T-cell (primary cell): ENCODE measurements at places on chromosomes 2 and 18.

DNA sequence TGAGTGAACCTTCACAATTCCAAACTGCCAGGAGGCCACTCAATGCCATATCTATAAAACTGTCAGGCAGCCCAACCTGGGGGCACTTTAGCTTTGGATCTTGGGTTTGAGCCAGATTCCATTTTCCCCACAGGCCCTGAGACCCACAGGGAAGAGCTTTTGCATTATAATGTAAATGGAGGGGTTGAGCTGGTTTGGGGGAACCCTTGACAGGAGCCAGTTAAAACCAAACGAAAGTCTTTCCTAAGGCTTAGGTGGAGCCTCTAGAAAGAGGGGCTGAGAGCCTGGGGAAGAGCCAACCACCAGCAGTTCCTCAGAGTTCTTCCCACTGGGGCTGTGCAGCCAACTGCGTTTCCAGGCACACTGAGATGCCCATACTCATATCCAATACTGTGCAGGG, 42.7 kb downstream of the BCL11A start:
- DNase-seq, result no peak

GRCh38 chr2:113324684-113325160, 46.0 kb upstream of the PAX8 start:
- peak; percentile 50 for DNase-seq

DNA sequence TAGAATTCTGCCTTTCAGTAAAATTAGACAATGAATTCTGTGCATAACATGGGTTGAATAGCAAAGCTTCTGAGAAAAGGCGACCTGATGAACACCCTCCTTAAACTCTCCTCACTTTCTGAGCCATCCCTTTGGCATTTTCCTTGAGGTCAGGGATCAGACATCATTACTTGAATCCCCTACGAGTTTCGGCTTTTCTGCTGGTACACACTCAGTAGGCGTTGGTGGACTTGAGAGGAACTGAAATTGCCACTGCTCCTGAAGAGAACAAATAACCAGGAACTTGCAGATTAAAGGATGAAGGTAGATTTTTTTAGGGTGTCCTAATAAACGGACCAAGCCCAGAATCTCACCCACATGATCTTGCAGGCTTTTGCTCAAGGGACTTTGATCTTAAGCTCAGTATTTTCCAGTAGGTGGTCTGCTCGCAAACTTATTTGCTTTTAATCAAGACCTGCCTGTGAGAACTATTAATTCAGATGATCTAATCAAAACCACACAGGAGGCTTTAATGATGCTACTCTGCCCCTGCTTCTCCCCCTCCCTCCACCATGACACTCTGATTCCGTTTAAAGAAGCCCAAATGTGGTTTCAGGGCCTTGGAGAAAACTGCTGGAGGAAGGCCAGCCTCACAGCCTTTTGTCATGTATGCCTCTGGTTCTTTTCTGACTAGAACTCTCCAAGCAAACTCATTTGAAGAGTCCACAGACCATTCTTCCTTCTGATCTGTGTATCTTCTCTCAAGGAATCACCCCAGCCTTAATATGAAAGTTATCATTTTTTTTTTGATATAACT, 124.9 kb downstream of the PRKCE start:
- no peak for DNase-seq

DNA sequence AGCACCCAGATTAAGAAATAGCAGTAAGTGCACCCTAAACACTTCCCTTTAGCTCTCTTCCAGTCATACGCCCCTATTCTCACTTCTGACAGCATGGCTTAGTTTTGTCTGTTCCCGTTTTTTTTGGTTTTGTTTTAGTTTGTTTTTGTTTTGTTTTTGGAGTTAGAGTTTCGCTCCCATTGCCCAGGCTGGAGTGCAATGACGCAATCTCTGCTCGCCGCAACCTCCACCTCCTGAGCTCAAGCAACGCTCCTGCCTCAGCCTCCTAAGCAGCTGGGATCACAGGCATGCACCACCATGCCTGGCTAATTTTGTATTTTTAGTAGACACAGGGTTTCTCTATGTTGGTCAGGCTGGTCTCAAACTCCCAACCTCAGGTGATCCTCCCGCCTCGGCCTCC, 2067.7 kb downstream of the SUCLG1 start:
- no peak for DNase-seq

- peak; percentile 62 for DNase-seq
Observed at GRCh38 chr2:47783486-47784351, 774 bp downstream of the MSH6 start.

DNA sequence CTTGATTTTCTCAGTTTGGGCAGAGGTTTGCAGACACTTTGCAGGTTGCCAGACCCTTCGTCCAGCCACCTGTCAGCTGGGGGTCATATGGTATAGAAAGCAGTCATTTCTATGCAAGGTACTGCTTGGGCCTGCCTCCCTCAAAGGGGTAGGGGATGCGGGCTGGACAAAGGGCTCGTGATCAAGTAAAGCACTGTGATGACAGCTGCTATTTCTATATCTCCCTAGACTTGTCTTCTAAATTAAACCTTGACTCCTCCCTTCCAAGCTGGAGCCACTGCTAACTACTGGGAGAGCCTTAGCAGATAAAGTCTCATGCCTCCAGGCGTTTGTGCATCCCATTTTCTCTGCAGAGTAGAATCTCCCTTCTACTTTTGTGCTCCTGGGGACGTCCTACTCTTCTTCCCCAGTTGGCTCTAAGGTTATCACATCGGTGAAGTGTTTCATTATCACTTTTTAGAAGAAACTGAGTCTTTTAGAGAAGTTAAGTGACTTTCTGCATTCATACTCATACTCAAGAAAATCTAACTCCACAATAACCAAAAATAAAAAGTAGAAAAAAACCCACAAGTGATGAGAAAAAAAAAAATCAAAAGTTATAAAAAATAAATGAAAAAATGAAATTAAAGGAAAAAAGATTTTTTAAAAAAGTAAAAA, 710 bp upstream of the XRCC5 start:
- no peak for DNase-seq

- DNase-seq, result no peak
Observed at GRCh38 chr18:45449418-45450227, 165.7 kb upstream of the SLC14A2 start.

GRCh38 chr2:71512386-71512785, 59.0 kb downstream of the DYSF start:
- no peak for DNase-seq

- no peak for DNase-seq
Observed at GRCh38 chr2:219878516-219878915, 251.1 kb downstream of the SLC4A3 start.

GRCh38 chr2:233082931-233083755, 23.0 kb downstream of the INPP5D start:
- no peak for DNase-seq

GRCh38 chr2:25062511-25062917, 20.6 kb downstream of the EFR3B start:
- DNase-seq, result no peak

DNA sequence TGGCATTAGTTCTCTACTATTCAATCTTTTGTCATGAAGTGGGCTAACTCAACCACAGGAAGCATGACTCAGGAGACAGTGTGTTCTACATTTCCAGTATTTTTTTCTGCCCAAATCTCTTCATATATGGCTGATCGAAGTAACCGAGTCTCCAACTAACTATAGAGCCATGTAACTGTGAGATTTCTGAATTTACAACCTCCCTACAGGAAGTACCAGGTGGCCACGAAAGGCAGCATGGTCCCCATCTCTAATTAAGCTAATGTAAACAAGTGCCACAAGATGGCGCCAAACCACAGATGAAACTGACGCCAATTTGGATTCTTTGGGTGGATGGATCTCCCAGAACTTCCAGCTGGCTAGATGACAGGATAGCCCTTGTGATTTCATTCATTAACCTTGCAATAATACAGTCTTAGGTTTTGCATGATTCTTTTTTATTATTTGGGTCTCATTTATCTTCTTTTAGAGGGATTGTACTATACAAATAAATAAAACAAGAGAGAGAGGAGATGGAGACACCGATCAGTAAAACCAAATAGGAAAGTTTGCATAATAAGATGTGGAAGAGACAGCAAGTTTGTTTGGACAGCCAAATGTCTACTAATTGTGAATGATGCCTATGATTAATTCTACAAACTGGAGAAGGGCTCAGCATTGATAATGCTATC, 18.3 kb upstream of the ARHGAP15 start:
- DNase-seq, result peak; percentile 58

GRCh38 chr2:217559084-217559483, 443.7 kb downstream of the TNS1 start:
- no peak for DNase-seq

GRCh38 chr2:153717060-153717459, 154.7 kb upstream of the GALNT13 start:
- DNase-seq, result no peak

GRCh38 chr2:75494137-75494769, 66.5 kb downstream of the EVA1A start:
- no peak for DNase-seq

GRCh38 chr2:233448220-233448559, 93.9 kb downstream of the DGKD start:
- no peak for DNase-seq

DNA sequence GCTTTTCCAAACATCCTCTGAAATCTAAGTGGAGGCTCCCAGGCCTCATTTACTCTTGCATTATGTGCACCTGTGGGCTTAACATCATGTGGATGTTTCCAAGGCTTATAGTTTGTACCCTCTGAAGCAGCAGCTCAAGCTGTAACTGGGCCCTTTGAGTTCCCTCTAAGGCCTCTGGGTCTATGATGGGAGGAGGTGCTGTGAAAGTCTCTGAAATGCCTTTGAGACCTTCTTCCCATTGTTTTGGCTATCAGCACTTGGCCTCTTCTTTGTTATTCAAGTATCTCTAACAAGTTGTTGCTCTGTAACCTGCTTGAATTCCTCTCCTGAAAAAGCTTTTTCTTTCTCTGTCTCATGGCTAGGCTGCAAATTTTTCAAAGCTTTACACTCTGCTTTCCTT, 58.1 kb upstream of the MYT1L start:
- no peak for DNase-seq

DNA sequence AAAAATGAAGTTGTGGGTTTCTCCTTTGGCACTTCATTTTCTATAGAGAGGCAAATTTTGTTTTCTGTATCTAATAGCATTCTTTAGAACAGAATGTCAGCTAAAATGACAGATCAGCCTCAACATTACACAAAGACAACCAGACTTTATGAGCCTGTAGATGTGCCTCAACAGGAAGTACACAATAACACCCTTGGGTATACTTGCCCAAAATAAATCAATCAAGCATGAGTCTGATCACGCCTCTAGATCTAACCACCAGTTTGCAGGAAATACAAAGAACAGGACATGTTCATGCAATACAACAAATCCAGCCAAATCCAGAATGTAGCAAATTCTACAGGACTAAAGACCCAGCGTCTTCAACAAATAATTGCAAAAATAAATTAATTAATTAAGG, 11.2 kb upstream of the DAPL1 start:
- DNase-seq, result no peak

DNA sequence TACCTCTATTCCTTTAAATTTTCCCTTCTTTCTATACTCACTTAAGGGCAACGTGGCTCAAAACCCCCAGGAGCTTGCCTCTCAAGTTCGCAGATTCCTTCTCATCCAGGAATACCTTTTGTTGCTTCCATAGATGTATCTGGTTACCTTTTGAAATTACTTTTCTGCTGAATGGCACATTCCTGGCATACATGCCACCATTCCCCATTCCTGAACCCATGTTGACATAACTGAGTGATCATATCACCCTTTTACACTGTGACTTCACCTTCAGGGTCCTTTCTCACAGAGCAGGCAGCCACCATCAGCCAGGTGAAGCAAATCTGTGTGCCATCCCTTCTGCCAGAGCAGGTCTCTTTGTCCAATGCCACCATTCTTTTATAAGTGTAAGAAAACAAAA, 615.8 kb downstream of the ARHGAP15 start:
- no peak for DNase-seq

DNA sequence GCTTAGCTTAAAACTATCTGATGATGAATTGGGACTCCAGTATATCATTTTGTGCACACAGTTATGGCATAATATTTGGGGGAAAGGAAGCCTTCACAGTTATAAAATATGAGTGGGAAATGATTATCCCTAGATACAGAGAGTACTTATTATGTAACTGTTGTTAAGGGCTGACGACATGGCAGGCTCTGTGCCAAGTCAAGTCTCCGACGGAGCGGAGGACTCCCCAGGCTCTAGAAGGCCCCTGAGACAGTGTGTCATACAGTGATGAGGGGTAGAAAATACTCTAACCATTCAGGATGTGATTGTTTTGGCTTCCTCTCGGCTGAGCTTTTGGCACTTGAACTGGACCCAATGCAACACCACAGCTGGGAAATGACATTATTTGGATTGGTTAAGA, 211.8 kb downstream of the SLC8A1 start:
- no peak for DNase-seq

DNA sequence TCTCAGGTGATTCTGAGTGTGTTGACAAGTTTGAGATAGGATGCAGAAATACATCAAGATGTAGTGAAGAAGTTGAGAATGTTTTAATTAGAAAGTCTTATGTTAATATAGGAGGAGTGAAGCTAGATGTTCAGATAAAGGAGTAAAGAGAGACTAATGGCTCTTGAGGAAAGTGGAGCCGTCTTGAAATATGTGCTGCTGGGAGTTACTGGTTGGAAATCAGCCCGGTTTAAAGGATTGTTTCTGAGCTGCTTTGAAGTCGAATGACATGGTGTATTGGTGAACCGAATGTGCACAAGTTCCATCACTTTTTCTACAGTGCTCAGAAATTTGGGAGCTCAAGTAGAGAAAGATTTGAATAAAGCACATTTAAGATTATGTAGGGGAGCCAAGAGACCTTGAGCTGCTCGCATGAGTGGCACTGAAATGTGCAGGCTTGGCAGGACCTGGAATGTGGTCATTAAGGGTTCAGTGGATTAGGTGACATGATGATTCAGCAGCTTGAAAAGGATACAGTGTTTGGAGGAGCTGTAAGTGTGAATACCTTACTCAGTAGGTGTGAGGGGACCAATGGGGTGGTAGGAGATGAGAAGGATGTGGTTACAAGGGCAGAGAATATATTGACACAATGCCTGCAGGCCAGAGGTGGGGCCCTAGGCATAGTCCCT, 68.6 kb downstream of the CAB39 start:
- peak; percentile 71 for DNase-seq

GRCh38 chr2:164275659-164276058, 345.6 kb downstream of the GRB14 start:
- DNase-seq, result no peak

DNA sequence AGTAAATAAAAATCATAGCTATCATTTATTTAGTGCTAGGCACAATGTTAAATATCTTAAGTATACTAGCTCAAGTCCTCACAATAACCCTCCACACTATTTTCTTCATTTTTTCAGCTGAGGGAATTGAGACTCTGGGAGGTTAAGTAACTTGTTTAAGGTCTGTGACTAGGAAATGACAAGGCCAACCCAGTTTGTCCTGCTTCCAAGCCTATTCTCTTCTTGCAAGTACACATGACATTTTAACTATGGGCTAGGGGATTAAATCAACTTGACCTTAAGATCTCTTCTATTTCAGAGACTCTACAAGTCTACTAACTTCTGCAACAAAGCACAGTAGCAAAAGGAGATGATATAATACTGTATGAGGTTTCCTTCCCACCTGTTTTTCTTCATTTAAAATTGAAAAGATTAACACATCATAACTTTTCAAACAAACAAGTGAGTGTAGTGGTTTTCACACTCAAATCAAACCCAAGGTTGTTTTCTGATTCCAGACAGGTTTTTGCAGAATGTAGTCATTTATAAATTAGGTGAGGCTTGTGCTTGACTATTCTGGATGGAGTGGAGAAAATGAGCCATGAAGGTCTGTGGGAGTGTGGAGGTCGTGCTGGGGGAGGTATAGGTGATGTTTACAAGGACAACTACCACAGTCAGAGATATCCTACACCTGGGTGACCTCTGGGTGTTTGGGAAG, 57.0 kb downstream of the CD28 start:
- no peak for DNase-seq

- DNase-seq, result no peak
Observed at GRCh38 chr2:17538022-17538843, 2.3 kb upstream of the VSNL1 start.

GRCh38 chr2:196336207-196336606, 164.8 kb upstream of the STK17B start:
- no peak for DNase-seq
